ENCODE measurements at places on chromosomes 5 and 9.

DNA sequence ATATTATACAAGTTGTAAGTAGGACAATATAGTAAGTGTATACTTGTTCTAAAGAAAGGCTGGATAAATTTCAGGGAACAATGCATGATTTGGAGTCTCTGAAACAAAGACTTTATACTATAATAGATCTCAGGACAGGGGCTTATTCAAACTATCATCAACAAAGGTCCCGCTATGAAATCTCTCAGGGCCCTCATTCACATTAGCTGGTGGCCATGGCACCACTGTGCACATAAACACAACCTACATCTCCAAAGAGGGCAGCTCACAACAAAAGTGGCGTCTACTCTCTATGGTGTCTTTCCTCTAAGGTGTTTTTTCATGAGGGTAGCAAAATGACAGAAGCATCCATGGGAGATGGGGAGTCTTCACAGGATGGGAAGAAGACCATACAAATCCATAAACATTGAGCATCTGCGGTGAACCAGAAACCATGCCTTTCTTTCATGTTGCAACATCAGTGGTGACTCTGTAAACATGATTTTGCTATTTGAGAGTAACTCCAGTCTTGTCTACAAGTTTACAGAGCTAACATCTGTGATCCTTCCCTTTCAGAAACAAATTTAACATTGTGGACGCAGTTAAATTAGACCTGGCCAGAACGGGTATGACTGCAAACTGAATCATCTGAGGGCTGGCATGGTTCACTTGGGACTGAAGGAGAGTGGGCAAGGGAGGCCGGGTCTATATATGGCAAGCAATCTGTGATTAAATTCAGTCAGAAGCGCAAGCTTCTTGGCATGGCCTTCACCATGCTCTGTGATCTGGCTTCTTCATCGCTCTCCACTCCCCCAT, 5.5 kb downstream of the TTLL11 start:
- DNase-seq, result no peak

DNA sequence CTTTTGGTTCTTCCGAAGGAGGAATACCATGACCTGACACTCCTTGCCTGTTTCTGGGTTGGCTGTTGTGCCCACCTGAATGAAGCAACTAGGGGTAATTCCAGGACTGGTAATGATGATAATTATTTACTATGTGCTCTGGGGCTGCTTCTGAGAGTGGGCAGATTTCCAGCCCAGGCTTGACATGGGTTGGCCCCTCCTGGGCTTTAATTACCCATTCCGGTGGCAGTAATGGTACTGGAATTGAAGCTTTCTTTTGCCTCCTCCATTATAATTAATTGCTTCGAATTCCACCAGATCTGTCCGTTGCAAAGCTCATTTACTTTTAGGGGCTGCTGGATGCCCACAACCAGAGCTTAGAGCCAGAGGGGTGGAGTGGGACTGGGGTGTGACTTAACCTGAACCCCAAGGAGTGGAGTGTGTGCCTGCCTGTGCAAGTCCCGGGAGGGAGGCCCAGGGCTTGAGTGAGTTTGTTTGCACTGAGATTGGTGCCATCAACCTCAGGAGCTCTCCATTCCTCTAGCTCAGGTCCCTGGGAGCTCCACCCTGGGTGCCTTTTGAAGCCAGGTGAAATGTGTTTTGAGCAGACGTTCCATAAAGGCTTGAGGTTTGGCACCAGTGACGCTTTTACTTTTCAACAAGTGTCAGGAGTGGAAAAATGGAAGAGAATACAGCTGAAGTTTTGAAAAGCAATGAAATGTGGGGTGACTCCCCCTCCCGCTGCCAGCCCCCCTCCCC, 214.6 kb downstream of the PDZD2 start:
- no peak for DNase-seq

GRCh38 chr9:123608104-123608503, 252.1 kb downstream of the CRB2 start:
- DNase-seq, result no peak

DNA sequence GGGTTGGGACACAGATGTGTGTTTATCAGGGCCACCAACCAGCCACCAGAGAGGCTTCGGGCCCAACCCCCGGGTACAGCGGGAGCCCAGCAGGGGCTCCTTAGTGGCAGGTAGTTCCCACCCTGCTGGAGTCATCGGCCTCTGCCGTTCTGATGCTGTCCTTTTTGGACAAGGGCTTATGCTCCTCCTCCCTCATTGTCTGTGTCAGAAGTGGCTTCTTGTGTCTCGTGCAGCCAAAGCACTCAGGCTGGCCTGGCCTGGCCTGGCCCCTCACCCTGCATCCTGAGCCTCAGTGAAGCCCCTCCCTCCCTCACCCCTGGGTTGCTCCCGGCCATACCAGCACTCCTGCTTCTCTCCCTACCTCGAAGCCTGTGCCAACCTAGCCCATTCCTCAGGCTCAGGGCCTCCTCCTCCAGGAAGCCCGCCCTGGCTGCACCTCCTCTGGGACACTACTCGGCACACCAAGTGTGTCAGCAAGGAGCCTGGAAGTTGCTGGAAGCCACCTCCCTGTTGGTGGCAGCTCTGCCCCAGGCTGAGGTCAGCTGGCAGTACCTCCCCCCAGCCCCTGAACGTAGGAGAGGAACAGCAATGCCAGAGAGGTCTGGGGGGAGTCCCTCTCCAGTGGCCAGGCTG, 4.1 kb upstream of the UBAC1 start:
- DNase-seq, result no peak

- DNase-seq, result no peak
These were observed 26.3 kb downstream of the REEP5 start for GRCh38 chr5:112895682-112896081.

- no peak for DNase-seq
These were observed 560.3 kb upstream of the KLF4 start for GRCh38 chr9:108049671-108050494.

DNA sequence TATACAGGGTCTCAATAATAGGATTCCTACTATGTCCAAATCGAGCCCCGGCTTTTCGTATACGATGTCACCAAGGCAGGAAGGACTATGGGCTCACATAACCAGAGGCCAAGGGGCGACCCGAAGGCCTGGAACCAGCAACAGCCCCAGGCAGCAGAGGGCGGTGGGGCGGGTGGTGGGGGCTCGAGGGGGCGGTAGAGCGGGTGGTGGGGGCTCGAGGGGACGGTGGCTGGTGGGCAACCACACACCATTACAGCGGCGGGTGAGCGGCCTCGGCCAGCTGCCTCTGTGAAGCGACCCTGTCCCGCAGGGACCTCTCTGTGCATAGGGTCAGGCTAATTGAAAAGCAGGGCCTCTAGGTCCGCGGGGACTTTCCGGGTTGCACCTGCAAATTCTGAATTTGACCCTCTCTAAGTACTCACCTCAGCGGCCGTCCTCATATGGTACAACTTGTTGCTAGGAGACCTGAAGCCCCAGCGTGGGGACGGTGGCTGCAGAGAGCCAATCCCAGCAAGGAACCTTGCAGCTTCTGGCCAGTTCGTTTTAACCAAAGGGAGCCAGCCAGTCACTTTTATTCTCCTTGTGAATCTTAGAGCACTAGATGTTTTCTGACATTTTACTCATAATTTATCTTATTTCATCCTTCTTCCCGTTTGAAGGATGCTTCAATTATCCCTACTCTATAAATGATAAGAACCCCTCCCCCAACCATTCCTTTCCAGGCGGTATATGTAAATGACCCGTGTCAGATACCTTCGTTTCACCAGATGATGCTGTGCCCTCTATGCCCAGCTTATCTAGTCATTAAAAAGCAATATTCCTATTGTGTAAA, at the start of gene NME5:
Gene NME5 (minus strand): TSS at position 480 of the 832 bp plus-strand sequence. CDS start 648 bp downstream, outside the sequence.
- no peak for DNase-seq

GRCh38 chr9:119792242-119792641, 423.0 kb upstream of the BRINP1 start:
- no peak for DNase-seq

DNA sequence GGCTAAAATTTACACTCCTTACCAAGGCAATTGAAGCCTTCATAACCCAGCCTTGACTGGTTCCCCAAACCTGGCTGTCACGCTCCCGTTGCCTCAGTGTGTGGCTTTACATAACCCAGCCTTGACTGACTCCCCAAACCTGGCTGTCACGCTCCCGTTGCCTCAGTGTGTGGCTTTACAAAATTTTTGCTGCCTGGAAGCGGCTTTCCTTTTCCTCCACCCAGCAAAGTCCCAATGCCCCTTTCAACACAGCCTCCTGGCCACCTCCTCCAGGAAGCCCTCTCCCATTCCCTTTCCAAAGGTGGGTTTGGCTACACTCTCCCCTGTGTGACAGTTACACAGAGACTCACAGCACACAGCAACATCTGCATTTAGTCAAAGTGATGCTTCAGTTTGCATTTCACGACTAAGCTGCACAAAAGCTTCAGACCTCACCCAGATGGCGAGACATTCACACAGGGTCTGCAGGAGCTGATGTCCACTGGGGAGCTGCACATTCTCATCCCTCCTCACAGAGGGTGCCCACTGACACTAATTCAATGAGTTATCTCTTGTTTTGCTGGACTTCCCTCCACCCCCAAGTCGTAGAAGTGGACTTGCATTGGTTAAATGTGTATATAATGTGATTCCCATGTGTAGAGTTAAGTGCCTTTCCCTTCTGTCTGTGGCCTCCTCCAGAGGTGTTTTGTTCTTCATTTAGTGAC, 156.6 kb upstream of the PHYKPL start:
- no peak for DNase-seq

- no peak for DNase-seq
These were observed 8.8 kb upstream of the GLIPR2 start for GRCh38 chr9:36127652-36128244.

- no peak for DNase-seq
These were observed 259.3 kb downstream of the ROR2 start for GRCh38 chr9:91690540-91691249.

All from NCI-H1694 treated with DMSO at 0.1 percent for 48 hours (cell line).